Naive B cell (primary cell): ENCODE measurements at places on chromosomes 13 and 19. TPM values are rescaled to one million over a fixed set of nuclear protein-coding genes. Genes with fewer than 3 reads are reported as not detected.

DNA sequence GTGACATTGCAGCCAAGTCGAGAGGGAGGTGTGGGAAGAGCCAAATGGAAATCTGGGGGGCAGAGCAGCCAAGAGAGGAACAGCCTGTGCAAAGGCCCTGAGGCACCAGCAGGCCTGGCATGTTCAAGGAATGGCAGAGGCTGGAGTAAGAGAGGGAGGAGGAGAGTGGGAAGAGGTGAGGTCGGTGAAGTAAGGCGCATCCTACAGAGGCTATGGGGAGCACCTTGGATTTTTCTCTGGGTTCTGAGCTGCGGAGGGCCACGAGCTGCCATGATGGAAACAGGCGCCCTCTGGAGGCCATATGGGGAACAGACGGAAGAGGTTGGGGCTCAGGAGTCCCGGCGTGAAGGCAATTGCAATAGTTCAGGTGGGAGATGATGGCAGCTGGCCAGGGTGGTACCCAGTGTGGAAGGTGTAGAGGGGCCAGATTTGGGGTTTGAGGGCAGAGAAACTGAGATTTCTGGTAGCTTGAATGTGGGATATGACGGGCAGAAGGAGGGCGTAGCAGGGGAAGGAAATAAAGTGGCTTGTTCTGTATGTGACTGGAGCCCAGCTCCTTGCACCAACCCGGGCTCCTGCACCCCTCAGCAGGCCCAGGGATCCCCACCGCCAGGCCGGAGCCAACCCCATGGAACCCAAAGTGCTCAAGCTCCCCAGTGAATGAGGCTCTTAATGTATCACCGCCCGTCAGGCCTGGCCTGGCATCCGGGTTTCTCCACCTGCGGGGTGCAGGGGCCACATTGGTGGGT is 20.5 kb upstream of the STRN4 start:
- H3K4me1 ChIP-seq = peaks cover 5% of the 10 kb centered on the region
- no peaks in the 10 kb centered on the region for H3K36me3 ChIP-seq
- peak; percentile 40 for DNase-seq
- H3K27ac ChIP-seq = no peak overlapping the region

Gene GPALPP1
- 17.7 TPM for polyA plus RNA-seq

- no peaks in the 10 kb centered on the region for H3K27me3 ChIP-seq
- H3K4me1 ChIP-seq = peaks cover 74% of the 10 kb centered on the region
- H3K4me3 ChIP-seq = peak overlapping the region; percentile 61
- peaks cover 14% of the 10 kb centered on the region for H3K36me3 ChIP-seq
These were observed 2.5 kb downstream of the RPS19 start for GRCh38 chr19:41862445-41862986.

DNA sequence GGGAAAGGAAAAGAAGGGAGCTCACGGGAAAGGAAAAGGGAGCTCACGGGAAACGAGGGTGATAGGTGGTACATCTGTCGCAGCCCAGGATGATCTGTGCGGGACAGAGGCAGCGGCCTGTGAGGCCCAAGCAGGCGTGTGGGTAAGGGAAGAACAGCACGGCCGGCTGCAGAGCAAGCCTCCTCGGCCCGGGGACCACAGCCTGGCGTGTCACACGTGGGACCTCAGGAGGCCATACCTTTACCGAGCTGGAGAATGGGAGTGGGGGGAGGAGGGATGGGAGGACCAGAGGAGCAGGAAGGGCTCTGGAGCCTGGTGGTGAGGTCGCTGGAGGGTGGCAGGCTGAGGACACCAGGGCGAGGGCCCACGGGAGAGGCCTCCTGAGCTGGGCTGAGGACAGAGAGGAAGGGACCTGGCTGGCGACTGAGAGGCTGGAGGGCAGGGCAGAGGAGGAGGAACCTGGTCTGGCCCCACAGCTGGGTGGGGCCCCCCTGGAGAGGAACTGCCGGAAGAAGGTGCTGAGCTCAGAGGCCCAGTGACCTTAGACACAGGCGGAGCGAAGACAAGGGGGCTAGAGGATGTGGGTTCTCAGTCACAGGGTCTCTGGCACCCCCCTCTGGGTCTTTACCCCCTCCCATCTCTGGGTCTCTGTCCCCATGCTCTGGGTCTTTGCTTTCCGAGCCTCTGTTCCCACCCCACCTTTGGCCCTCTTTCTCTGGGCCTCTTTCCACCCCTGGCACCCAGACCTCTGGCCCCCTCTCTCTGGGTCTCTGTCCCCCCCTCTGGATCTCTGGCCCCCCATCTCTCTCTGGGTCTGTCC is 2.9 kb upstream of the FTL start:
- peak overlapping the region; percentile 95 for H3K27ac ChIP-seq
- peak overlapping the region; percentile 71 for H3K4me3 ChIP-seq
- H3K27me3 ChIP-seq = no peaks in the 10 kb centered on the region
- peak; percentile 56 for DNase-seq
- H3K4me1 ChIP-seq = peaks cover 70% of the 10 kb centered on the region
